Mammary epithelial cell (primary cell): ENCODE measurements at places on chromosomes 3 and 15.

GRCh38 chr3:67804578-67804977 lies 150.2 kb upstream of the SUCLG2 start:
- no peak for DNase-seq

DNA sequence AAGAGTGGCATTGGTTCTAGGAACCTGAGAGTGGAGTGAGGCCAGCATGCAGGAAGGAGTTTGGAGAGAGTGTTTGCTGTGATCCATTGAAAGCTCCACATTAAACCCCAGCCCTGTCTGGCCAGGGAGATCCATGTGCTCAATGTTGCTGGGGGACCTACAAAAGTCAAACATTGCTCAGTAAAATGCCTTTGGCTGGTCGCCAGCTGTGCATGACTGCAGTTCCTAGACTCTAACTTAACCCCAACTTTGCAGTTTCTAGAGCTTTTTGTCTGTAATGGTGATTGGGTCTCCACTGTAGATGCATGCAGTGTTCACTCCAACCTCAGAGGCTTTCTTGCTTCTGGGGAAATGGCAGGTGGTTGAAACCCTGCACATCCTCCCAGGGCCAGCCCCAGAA lies 99.7 kb upstream of the ABHD17C start:
- DNase-seq: no peak

GRCh38 chr15:85002517-85002916 lies 20.9 kb downstream of the PDE8A start:
- no peak for DNase-seq

- no peak for DNase-seq
Observed at GRCh38 chr3:123774474-123774873, 109.7 kb downstream of the MYLK start.

- DNase-seq: no peak
Observed at GRCh38 chr3:142355692-142356091, 92.1 kb downstream of the XRN1 start.
